Chondrocyte (in vitro differentiated cells): ENCODE measurements at places on chromosomes 2 and 18.
A peak's percentile ranks its signal among the peaks of the same experiment; 100 is the strongest.

GRCh38 chr18:45384137-45384961, 230.9 kb upstream of the SLC14A2 start:
- DNase-seq = no peak

GRCh38 chr18:38602341-38602740, 1036.7 kb upstream of the CELF4 start:
- DNase-seq = no peak

DNA sequence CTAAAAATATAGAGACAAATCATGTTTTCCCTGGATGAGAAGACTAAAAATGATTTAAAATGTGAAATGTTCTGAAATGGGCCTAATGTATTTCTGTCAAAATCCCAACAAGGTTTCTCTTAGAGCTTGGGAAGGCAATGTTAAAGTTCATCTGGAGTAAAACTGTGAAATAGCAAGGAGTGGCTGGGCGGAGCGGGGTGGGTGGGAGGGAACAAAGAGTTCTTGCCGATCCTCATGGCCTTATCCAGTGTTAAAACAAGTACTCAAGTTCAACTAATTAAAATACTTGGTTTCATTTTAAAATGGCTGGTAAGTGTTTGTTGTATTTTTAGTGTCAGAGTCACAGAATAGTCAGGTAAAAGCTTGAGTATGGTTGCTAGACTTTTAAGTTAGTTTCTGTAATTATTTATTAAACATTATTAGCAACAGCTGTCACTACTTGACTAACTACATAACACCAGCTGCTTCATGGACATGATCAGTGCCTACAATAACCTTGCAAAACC, 87.3 kb downstream of the RTN4 start:
- DNase-seq = no peak

DNA sequence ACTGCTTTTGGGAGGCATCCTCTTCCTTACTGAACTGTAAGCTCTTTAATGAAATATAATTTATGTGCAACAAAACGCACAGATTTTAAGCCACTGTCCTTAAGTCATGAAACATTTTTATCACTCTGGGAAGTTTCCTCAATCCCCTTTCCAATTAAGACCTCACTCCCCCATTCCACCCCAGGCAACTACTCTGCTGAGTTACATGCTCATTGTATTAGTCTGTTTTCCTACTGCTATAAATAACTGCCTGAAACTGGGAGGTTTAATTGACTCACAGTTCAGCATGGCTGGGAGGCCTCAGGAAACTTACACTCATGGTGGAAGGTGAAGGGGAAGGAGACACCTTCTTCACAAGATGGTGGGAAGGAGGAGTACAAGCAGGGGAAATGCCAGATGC, 46.5 kb upstream of the KCNE4 start:
- DNase-seq = no peak

DNA sequence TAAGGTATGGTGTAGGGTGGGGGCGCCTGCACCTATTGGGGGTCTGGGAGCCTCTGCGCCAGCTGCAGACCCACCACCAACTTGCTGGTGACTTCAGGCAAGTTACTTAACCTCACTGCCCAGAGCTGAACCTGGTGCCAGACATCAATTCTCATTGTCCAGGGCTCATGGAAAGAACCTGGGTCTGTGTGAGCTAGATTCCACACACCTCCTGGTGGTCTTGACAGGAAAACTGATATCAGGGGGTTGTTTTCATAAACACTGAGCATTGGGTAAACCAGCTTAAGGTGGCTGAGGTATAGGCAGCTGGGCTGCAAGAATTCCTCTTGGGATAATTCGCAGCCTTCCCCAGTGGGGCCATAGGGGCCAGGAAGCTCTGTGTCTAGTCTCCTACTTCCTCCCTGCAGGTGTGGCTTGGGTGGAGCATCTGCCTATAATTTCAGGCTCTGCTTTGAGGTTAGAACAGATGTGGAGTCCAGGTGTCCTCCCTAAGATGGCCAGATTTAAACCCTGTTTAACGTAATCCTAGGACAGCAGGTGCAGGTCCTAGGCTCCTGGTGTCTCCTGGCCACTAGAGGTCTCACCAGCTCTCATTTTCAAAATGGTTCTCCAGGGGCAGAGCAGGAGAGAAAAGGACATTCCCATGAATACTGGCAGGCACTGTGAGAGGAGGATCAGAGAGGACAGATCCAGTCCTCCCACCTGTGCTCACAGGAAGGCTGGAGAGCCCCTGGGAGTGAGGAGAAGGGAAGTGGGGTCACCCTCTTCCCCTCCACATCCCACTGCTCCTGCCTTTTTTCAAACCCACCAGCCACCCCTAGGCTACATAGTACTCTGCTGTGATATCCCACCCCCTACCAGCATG, 100.4 kb upstream of the SMAD2 start:
- peak; percentile 33 for DNase-seq

DNA sequence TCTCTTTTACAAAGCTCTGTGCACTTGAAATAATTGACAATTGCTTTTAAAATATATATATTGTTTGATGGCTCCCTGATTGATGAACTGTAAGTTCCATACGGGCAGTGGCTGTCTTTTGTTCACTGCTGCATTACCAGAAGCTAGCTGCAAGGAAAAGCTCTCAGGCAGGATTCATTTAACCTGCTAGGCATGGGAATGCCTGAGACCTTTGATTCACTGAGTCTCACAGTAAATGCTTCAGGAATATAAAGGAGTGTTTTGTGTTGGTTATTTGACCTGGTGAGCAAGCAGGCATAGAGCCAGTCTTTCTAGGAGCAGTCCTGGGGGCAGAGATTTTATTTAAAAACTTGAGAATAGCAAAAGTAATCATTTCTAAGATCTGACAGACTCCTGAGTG, 193.2 kb upstream of the ITGA4 start:
- no peak for DNase-seq

GRCh38 chr2:215817046-215817445, 196.3 kb downstream of the MREG start:
- no peak for DNase-seq

DNA sequence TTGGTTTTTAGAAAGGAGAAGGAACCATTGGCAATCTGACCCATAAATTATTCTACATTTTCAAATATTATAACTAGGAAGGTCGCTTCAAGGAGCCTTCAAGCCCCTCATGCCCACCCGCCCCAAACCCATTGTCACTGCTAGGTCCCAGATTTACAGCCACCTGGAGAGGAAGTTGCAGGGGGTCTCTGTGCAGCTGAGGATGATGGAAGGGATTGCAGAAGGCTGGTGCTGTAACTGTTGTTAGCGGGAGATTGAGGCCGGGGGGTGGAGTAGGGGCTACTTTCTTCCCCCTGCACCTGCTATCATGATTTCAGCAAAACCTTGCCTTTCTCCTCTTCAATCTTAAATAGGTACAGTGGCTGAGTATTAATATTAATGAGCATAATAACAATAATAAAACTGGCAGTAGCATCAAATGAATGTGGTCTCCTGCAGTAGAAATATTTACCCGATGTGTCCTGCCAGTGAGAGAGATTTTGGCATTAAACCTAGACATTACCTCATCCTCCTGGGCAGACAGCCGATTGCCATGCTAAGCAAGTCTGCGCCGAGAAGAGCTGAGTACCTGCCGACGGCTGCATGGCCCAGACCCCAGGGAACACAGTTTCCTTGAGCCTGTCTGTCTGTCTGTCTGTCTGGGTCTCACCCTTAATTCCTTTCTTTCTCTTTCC, 225.4 kb downstream of the FAM210A start:
- DNase-seq = no peak
